Regular cardiac myocyte (primary cell): ENCODE measurements at places on chromosomes 3 and 15. TPM values are rescaled to one million over a fixed set of nuclear protein-coding genes. Genes with fewer than 3 reads are reported as not detected.

Gene HRG
- not detected in 2 replicates for total RNA-seq

Gene UBA7
- total RNA-seq = 24.7 and 55.2 TPM in 2 replicates

Gene INSYN1
- 1.5 and 1.7 TPM in 2 replicates for total RNA-seq

Gene EPB42
- not detected in 2 replicates for total RNA-seq

Gene UACA
- total RNA-seq = 229 and 352 TPM in 2 replicates

Gene SIDT1
- 0.28 and 0.77 TPM in 2 replicates for total RNA-seq

Gene C2CD4B
- total RNA-seq = 0.19 and 0.28 TPM in 2 replicates

Gene SOX2
- not detected in 2 replicates for total RNA-seq

Gene TRIM71
- total RNA-seq = not detected in 2 replicates

Gene FAM107A
- total RNA-seq = not detected in 2 replicates

Gene SERPINI1
- total RNA-seq = 2.9 and 13.5 TPM in 2 replicates

Gene ZBED2
- total RNA-seq = under 0.01 and 0.19 TPM in 2 replicates

Gene MYRIP
- total RNA-seq = under 0.01 and 1.2 TPM in 2 replicates

Gene DCP1A
- total RNA-seq = 9.4 and 10.7 TPM in 2 replicates

Gene TAGLN3
- 0.85 and 8.6 TPM in 2 replicates for total RNA-seq

Gene THBS1
- total RNA-seq = 1,847 and 5,888 TPM in 2 replicates

Gene PLA2G4D
- total RNA-seq = under 0.01 TPM in 1 of 2 replicates, not detected in the other

Gene SCN11A
- total RNA-seq = under 0.01 TPM in 1 of 2 replicates, not detected in the other

Gene FETUB
- total RNA-seq = not detected in 2 replicates

Gene COL6A5
- total RNA-seq = not detected in 2 replicates

Gene THRB
- 0.19 and 1.4 TPM in 2 replicates for total RNA-seq
